ENCODE measurements at places on chromosomes 1 and 21.

- no peak for DNase-seq
Measured at GRCh38 chr1:184028854-184029623, 8.5 kb downstream of the COLGALT2 start.

DNA sequence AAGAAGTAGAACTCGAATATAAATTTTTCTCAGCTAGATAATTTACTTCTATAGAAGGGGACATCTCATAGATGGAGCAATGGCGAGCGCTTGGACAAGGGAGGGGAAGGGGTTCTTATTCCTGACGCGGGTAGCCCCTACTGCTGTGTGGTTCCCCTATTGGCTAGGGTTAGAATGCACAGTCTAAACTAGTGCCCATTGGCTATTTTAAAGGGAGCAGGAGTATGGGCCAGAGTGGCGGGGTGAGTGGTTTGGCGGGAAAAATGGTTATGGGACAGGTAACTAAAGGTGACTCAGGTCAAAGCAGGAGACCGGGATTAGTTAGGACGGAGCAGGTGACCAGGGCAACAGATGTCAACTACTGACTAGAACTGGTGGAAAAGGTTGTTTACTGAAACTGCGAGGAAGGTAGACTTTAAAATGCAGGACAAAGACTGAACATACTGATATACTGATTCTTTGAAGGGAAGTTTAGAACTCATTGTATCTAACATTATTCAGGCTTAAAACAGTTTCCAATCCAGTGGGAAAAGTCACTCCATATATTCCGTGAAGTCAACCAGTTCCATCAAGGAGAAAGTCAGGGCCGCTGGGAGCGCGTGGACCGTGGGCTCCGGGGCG lies 940 bp upstream of the ATAD3A start:
- peak; percentile 57 for DNase-seq

DNA sequence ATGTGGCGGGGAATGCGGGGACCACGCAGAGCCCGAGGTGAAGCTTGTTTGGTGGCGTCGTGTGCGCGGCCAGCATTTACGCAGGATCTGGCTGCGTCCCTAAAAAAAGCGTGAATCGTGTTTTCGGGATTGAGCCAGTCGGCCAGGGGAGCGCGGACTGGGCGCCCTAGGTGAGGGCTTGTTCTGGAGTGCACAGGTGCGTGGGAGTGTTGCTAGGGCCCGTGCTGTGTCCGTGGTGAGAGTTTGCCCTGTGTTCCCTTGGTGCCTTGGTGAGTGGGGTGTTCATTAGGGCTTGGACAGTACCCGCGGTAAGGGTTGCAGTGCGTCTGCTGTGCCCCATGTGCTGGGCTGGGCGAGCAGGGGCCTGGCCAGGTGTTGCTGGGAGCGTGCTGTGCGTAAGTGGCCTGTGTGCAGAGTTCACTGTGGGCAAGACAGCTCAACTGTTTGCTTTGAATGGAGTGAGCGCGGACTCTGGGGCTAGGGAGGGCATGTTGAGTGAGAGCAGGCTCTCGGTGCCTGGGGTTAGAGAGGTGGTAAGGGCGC lies 673 bp downstream of the CD46 start:
- peak; percentile 14 for DNase-seq

- no peak for DNase-seq
Measured at GRCh38 chr1:25831569-25832196, 11.9 kb downstream of the MTFR1L start.

DNA sequence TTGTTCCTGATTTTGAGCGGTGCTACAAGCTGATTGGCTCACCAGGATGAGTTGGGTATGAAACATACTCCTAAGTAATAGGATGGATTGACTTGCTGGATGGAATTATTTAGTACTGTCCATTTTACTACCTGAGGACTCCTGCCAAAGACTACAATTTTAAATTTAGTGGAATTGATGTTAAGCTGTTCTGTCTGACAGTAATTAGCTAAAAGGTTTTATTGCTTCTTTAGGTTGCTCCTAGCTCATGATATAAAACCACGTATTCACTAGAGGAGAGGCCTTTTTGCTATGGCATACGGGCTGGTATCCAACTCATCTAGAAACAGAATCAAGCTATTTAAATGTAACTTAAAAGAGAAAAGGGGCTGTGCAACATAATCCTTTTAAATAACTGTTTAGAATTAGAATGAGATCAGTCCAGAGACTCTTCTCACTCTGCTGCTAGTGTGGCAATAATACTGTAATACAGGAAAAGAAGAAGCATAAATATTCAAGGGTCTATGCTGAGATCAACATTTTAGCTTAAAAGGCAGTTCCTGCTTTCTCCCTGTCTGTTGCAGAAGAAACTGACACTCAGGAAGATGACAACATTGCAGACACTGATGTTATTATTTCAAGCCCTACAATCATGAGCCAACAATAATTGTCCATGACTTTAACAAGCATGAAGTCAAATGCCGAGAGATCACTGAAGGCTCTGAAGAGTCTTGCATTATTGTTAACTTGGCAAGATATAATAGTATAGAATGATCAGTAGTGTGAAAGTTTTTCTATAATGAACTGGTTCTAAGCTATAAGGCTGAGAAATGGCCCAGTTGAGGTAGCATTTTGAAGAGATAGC lies 258.7 kb upstream of the ADGRL4 start:
- no peak for DNase-seq

DNA sequence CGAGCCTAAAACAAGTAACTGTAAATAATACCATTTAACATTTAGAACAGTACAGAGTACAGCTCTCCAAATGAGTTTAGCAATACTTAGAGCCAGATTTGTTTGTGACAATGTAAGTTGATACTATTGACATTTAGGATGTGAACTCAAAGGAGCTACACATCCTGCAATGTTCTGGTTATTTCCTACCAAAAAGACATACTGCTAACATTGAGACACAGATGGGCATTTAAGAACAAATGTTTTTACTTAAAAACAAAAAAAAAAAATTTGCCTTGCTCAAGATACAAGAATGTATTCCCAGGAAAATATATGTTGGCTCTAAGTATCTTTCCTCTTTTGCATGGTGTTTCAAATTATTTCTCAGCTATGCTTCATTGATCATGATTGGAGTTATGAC lies 1464.8 kb upstream of the PRMT6 start:
- DNase-seq: no peak

DNA sequence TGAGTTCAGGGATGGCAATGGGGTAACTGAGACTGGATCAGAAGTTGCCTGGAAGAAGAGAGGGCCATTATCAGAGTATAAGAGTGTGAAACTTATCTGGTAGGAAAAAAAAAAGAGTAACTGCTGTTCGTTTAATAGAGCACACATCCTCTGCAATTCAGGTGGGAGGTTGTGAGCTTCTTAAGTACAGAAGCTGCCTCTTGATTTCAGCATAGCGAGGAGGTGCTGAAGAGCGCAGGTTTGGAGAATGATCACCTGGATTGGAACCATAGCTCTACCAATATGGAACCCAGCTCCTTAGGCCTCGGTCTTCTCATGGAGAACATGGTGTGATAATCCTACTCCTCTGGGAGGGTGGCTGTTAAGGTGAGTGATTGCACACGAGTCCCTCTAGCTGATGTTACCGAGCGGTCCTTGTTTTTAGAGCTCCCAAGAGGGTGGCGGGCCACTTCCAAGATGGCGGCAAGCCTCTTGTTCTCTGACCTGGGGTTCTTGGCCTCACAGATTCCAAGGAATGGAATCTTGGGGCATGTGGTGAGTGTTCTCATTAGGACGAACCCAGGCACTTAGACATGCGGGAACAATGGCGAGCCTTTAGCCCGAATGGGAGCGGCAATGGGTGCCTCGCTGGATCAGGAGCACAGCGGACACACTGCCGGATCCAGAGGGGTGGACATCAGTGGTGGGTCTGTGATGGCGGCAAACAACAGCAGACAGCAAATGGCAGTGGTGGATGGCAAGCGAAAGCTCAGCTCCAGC lies 3.3 kb upstream of the MX1 start:
- no peak for DNase-seq

- no peak for DNase-seq
Measured at GRCh38 chr1:38235705-38236104, 189.1 kb upstream of the POU3F1 start.
